ENCODE measurements at places on chromosomes 4 and X.

GRCh38 chr4:140931911-140932310, 175.7 kb upstream of the TBC1D9 start:
- no peak for DNase-seq

GRCh38 chr4:156182269-156182668, 228.6 kb upstream of the CTSO start:
- no peak for DNase-seq

DNA sequence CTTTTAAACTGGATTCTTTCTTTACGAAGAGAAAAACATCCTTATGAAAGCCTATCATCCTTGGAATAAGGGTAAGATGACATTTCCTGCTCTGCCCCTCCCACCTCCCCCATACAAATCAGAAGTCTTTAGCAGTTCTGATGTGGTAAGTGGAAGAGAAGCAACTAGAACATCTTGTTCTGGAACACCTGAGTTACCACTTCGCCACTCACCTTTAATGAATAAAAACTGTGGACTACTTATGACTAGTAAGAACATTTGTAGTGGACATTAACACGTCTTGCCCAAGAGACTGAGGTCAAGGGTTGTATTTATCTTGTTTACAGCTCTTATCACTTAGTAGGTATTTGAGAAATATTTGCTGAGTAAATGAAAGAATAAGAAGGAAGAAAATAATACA, 4.3 kb downstream of the XKRX start:
- no peak for DNase-seq

- DNase-seq = no peak
These were observed 29.3 kb downstream of the DAPP1 start for GRCh38 chr4:99845708-99846469.

- DNase-seq = no peak
These were observed 12.8 kb upstream of the IQSEC2 start for GRCh38 chrX:53294024-53294648.

DNA sequence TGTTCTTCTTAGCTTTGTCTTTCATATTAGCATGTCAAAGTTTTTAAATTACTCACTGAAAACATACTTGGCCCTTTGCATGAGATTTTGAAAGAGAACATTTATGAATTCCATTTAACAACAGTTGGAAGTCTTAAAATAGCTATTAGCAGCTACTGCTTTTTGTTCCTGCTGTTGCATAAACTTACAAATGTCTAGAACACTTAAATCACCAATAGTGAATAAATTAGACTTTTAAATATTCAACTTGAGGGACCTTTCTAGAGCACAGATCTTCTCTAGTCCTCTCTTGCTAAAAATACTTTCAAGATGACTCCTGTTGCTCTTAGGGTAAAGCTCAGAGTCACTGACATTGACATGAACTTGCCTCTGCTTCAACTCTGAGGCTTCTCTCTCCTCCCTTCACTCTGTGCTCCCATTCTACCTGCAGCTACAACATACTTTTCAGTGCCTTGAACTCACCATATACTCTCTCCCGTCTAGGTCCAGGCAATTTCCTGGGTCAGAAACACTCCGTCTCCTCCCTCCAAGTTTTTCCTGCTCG, 15.8 kb upstream of the TXK start:
- no peak for DNase-seq

DNA sequence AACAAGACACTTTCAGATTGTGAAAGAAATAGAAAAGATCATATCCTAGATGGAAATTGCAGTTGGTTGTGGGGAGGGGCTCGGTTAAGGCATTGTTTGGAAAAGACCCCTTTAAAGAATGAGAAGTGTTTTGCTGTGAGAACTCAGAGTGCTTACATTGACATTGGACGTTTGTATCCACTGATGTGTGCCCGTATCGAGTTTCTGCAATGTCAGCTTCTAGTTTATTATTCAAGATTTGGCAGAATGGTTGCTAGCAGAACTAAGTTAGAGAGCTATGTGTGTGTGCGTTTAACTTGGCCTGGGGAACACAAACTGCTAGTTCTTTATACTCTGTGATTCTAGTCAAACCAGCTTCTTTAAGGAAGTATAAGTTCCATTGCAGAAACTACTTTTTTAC, 2702.5 kb downstream of the PCDH7 start:
- no peak for DNase-seq

DNA sequence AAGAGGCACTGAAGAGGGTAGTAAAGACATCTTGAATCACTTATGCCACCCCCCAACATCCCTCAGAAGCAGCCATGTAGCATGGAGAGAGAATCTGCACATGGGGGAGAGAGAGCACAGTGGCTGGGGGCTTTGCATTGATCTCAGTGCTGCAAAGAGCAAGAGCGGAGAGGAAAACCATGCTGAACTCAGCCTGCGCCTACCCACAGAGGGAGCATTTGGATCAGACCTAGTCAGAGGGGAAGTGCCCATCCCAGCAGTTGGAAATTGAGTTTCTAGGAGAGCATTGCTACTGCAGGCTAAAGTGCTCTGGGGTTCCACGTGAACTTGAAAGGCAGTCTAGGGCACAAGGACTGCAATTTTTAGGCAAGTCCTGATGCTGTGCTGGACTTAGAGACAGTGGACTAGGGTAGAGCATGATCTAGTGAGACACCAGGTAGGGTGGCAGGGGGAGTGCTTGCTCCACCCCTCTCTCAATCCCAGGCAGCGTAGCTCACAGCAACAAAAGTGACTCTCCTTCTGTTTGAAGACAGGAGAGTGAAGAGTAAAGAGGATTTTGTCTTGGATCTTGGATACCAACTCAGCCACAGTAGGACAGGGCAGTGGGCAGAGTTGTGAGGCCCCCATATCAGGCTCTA, 9.0 kb upstream of the PROM1 start:
- DNase-seq = no peak

DNA sequence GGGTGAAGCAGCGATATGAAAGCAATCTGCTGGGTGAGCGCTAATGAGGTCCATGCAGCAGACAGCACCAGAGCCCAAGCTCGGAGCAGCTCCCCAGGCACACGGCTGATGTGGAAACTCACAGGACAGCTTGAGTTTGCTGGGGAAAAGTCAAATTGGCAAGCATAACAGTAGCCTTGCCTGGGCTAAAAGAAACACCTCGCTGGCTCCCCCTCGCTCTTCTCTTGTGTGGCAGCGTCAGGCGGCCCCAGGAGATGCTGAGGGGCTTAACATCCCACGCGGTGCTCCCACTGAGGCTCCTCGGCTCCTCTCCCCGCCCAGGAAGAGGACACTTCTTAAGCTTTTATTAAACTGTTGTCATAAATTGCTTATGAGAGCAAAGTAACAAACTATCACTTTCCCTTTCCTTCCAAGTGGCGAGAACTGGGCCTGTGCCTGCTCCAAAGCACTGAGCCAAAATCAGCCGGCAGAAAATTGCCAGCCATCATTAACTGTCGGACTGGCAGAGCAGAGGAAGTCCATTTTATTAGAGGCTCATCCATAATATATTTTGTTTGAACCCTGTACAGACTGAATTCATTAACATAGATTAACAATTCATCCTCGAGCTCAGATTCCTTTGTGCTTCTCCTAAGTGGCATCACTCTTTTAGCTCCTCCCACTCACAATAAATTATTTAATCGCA, 111.4 kb downstream of the TSPAN5 start:
- no peak for DNase-seq

DNA sequence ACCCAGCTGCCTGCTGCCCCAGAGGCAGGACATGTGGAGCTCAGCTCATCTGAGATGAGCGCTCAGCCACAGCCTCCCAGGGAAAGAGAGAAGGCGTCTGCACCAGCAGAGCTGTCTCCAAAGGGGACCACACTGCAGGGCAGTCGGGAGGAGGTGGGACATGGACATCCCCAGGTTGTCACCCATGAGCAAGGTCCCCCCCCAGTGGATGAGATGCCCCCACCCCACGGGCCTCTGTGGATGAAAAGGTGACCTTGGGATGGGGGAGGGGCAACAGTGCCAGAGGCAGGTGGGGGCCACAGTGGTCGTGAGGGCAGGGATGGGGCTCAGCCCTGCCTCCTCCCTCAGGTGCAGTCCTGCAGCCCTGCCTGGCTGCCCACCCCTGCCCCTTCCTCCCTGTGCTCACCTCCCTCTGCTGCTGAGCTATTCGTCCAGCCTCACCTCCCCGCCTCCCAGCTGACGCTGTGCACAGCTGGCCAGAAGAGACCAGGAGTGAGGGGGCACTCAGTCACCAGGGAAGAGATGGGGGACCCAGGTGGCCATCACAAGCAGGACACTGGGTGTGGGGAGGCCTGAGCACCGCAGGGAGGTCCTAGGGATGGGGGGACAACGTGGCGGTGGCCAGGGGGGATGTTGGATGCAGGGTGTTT, 9.3 kb downstream of the NKX1-1 start:
- DNase-seq = no peak

DNA sequence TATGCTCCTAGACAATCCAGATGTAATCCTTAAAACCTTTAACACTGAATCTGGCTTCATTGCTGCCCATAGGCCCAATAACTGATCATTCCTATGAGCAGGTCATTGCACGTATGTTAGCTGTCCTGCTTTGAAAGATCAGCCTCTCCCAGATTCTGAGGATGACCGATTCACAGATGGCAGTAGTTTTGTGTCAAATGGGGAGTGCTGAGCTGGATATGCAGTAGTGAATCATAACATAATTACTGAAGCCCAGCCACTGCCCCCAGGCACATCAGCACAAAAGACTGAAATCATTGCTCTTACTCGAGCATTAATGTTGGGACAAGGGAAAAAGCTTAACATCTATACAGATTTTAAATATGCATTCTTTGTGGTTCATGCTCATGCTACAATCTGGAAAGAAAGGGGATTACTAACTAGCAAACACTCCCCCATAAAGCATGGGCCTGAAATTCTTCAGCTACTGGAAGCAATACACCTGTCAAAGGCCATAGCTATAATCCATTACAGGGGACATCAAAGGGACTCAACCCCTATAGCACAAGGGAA, 16.4 kb upstream of the ZNF280C start:
- DNase-seq = no peak

DNA sequence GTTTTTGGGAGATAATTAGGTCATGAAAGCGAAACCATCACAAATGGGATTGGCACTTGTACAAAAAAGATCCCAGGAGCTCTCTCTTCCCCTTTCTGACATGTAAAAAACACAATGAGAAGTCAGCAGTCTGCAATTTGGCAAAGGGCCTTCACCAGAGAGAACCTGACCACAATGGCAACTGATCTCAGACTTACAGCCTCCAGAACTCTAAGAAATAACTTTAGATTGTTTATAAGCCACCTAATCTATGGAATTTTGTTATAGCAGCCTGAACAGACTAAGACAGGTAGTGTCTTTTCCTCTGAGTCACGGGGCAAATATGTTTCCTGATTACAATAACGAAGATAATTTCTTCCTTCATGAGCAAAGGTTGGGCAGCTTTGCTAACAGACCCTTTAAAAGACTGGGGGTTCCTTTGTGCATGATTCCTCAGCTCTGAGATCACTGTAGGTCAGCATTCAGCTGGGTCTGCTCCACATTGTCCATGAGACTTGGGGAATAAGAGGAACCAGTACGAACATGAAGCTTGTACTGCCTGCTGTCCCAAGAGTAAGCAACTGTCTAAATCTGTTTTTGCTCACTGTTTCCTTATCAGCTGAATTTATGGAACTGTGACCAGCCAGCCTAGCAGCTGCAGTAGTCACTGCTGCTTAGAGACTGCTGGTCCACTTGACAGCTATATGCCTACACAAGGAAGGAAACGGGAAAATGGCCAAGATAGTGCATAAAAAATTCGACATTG, 191.6 kb downstream of the ANAPC10 start:
- no peak for DNase-seq

DNA sequence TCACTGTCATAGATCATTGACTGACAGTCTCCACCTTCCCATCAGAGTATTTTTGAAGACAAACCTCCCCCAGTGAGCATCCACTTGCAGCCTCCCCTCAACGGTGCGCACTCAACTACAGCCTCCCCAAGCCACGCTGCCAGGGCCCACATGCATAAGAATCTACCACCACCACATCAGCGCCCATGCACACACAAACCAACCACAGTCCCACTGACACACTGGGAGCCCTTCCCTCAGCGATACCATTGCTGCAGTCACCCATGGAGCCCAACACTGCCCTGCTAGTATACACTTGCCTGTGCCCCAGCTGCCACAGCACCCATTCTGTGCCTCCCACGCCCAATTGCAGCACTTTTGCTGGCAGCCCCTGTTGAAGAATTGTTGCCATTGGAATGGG, 132.9 kb downstream of the CHM start:
- no peak for DNase-seq

- DNase-seq = peak; percentile 16
These were observed 28.8 kb upstream of the SOWAHD start for GRCh38 chrX:119729408-119730201.

- no peak for DNase-seq
These were observed 74.4 kb upstream of the RBMX start for GRCh38 chrX:136954930-136955329.

DNA sequence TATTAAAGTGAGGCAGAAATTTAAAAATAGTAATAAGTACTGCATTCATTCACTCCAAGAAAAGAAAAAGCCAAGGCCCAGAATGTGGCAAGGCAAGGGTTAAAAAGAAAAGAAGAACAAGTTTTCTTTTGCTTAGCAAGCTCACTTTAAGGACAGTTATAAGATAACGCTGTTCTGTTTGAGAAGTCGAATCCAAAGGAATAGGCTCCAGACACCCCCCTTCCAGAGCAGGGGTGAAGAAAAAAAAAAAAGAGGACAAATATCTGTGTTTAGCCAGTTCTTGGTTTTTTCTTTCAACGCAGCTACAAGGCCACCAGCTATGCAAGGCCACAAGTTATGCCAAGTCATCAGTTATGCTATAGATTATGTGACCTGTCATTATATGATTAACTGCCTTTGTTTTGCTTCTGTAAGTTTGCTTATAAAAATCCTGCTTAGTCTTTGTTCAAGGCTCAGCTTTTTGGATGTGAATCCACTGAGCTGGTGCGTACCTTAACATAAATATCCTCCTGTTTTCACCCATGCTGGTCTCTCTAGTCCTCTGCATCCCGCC, 1.4 kb downstream of the GRK4 start:
- no peak for DNase-seq

- DNase-seq = no peak
These were observed 44.5 kb downstream of the MGST2 start for GRCh38 chr4:139710073-139710472.

DNA sequence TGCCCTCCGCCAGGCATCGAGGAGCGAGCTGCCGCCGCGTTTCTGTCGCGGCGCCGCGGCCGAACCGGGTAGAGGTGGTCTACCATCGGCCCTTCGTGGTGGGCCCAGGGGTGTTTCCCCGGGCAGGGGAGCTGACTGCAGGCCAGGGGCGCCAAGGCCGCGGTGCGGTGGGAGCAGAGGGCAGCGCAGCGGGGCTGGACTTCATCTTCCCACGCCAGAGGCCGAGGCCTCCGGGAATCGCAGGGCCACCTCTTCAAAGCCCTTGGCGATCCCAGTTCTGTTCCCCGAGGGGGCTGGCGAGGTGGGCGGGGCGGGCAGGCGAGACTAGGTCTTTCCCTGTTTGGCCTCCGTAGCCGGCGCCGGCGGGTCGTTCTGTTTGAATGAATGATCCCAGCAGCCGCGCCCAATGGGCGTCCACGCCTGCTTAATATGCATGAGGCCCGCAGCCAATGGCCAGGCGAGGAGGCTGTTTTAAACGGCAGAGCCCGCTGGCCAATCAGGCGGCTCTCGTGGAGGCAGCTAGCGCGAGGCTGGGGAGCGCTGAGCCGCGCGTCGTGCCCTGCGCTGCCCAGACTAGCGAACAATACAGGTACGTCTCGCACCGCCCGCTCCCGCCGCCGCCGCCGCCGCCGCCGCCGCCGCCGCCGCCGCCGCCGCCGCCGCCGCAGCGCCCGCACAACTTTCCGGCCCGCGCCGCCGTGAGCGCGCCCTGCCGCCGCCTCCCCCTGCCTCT, at the start of gene HMGB3:
Gene HMGB3 (plus strand): TSS at position 548 of the 733 bp plus-strand sequence. CDS start 2,265 bp downstream, outside the sequence.
- DNase-seq = peak; percentile 68

All from activated T-helper 1 cell treated with anti-CD3 and anti-CD28 coated beads, Interleukin-2, amount 50 U/mL, for 16 hours (primary cell).